ENCODE measurements at places on chromosomes 2 and 18.

- no peak for DNase-seq
These were observed 253.1 kb upstream of the SALL3 start for GRCh38 chr18:78726326-78727056.

DNA sequence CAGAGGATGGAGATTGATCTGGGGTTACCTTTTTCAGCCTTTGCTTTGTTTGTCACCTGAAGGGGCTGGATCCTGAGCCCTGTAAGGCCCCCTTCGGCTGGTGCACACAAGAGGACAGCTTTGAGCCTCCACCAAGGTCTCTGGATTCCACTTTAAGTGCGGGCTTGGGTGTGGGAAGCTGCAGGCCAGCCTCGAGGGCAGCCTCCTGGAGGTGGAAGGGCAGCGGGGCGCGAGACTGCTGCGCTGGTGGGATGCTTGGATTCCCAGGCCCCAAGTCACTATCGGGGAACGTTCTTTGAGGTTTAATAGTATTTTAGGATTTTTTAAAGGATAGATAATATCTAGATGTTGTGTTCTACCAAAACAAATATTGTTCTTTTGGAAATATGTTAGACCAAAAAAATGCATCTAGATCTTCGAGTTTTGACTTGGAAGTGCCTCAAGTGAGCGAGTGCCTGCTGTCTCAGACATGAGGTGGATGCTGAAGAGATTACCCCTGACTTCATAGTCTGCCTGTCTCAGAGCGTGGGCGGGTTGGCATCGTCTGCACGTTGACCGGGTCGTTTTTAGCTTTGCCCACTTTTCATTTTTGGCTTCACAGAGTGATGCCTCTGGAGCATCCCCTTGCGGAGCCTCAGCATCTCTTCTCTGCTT is 113.8 kb downstream of the AGAP1 start:
- DNase-seq: no peak

- DNase-seq: no peak
These were observed 568.2 kb upstream of the REG3G start for GRCh38 chr2:78457269-78457668.

DNA sequence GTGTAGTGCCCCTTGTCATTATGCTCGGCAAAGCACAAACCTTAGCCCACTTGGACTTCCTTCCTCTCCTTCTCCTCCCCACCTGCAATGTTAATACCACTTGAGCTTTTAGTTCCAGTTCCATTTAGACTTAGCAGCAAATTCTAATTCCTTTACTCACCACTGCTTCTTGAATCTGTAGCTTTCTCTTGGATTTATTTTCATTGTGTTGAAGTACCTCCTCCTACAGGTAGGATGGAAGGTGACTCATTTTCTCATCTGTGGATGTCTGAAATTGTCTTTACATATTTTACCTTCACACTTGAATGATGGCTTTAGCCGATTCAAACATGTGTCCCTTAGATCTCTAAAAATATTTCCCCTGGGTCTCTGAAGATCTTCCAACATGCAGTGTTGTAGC is 32.8 kb upstream of the BIN1 start:
- DNase-seq: no peak

- no peak for DNase-seq
These were observed 16.6 kb downstream of the MCFD2 start for GRCh38 chr2:46899053-46899452.

DNA sequence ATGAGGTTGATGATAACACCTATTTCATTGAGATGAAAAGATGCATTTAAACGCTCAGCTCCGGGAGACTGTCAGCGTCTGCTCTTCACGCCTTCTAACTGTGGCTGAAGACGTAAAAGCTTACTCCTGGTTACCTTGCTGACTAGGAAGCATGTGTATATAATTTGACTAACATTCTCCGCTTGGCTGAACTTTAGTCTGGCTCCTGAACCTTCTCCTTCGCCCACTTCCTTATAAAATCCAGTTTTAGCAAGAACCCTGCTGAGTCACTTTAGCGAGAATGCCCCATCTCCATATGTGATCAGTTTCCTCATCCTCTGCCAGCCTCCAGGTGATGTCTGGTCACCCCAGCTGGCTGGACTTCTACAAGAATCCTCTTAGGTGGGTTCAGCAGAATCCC is 12.7 kb upstream of the CREG2 start:
- DNase-seq: no peak

DNA sequence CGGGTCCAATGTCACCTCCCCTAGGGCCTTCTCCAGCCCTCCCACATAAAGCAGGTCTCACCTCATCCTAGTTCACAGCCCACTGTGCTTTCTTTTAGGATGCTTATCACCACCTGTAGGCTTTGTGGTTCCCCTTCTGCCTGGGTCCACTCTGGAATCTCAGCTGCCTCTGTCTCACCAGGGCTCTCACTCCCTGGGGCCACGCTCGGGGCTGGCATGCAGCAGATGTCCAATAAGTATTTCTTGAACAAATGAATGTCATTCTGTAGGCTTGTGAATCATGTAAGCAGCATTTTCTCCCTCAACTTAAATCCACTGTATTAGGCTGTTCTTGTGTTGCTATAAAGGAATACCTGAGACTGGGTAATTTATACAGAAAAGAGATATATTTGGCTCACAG is 4.3 kb upstream of the SH3BP4 start:
- DNase-seq: no peak

- no peak for DNase-seq
These were observed 31.0 kb downstream of the COL4A4 start for GRCh38 chr2:227132986-227133385.

GRCh38 chr2:203804070-203804469 is 63.5 kb upstream of the CTLA4 start:
- DNase-seq: no peak

GRCh38 chr2:56291711-56292110 is 107.9 kb downstream of the CCDC85A start:
- no peak for DNase-seq

DNA sequence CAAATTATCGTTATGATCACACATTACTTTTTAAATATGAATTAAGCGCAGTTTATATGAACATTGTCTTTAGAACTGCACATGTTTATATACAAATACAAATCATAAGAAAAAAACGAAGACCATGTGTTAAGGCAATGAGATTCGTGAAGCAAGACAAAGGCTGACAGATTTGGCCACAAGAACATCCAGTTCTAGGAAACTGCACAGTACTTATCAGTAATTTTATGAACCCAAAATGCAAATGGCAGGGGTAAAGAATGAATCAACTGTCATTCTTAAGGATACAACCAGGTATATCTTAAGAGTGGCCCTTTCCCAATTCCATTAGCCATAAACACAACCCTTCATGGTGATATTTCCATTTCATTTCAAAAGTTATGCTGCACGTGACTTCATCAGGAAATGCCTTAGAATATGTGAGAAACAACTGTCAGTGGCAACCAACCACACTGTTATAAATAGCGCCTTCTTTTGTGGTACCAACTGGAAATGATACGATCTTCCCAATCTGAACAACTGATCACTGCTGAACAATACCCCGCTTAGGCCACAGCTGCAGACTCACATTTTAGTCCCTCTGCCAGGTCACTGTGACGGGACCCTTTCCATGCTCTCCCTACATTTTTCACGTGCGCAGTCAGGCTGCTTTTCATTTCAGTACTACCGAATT is 144.9 kb downstream of the L3MBTL4 start:
- DNase-seq: no peak

DNA sequence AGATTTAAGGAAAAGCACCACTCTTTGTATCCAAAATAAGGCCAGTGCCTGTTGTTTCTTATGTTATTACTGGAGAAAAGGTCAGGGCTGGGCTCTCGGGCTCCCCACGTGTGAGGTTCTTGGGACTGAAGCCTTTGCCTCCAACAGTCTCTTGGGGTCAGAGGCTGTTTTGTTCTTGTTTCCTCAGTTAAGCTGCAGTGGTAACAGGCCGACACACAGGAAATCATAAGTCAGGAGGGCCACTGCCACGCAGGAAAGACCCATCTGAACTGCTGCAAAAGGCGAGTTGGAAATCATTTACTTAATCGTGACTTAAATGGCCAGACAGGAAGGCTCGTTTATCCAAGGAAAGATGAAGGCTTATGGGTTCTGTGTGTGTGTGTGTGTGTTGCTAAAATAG is 30.3 kb upstream of the IL37 start:
- DNase-seq: no peak

DNA sequence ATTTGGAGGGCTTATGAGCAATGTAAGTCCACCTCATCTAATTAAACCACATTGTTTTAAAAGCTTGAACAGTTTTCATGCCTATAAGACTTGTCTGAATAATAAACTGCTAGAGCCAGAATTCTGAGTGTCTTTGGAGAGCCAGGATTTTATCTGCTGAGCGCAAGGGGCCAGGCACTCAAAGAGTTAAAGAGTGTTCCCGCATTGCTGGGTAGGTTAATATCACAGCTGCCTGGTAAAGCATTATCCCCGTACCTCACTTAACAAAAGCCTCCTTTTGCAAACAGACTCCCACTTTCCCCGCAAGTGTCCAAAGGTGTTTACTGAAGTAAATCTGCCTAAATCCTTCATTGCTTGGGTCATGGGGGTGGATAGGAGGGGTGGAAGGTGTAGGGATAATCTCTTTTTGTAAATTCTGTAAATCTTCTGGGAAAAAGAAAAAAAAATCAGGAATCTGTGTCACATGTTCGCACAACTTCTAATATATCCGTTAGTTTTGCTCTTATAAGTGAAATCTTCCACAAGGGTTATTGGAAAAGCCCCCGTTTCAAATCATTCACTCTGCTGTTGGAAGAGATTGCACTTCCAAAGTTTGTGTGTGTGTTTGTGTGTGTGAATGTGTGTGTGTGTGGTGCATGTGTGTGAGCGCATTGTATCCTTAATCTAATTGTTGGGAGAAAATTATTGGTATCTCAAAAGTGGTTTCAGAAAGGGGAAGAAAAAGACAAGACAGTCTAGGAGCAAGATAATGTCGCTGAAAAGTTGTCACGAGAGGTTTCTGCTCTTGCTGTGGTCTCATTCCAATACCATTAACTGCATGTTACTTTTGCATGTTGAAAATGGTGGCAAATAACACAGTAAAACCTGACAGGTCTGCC is 10.7 kb downstream of the ZEB2 start:
- no peak for DNase-seq

DNA sequence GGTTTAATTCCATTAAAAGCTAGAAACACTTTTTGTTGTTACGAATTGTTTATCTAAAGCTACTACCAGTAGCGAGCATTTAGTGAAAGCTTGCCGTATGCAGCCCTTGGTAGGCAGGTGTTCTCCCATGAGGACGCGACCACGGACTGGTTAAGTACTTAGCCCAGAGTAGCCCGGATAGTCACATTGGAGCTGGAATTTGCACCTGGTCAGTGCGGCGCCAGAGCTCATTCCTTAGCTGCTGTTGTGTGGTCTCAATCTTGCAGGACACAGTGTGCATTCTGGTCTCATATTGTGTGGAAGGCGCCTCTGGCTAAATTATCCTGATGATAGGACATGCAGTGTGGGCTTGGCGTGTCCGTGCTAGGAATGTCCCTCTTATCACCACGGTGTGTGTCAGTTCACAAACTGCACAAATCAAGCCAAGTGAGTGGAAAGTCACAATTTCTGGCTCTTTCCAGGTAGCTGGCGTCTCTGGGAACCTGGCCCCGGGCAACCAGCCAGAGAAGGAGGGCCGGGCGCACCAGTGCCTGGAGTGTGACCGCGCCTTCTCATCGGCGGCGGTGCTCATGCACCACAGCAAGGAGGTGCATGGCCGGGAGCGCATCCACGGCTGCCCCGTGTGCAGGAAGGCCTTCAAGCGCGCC is 133.3 kb downstream of the ZNF236 start:
- DNase-seq: no peak

- DNase-seq: no peak
These were observed 51.6 kb upstream of the CCBE1 start for GRCh38 chr18:59748628-59749360.

- DNase-seq: no peak
These were observed 299.5 kb downstream of the CCDC102B start for GRCh38 chr18:69097349-69097748.

DNA sequence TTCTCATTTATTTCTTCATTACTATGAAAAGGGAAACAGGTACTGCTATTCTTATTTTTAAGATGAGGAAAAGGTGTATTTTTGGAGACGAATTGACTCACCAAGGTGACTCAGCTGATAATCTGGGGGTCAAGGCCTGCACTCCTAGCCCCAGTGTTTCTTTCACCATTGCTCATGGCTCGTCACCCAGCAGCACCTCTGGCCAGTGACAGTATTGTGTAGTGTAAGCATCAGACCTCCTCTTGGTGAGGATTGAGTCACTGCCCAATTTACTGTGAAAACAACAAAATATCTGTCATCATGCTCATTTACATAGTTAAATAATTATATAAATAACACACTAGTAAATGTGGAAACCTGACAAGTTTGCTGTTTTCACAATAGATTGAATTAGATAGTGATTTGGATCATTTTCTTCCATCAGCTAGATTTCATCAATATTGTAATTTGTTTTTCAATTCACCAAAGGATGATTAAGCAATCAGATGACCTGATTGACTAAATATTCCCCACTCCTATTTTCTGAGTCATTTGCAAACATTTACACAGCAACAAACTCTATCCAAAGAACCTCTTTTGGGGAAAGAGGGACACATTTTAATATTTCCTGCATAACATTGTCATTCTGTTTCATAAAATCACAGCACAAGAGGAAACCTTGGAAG is 492.8 kb upstream of the RAB12 start:
- DNase-seq: no peak

DNA sequence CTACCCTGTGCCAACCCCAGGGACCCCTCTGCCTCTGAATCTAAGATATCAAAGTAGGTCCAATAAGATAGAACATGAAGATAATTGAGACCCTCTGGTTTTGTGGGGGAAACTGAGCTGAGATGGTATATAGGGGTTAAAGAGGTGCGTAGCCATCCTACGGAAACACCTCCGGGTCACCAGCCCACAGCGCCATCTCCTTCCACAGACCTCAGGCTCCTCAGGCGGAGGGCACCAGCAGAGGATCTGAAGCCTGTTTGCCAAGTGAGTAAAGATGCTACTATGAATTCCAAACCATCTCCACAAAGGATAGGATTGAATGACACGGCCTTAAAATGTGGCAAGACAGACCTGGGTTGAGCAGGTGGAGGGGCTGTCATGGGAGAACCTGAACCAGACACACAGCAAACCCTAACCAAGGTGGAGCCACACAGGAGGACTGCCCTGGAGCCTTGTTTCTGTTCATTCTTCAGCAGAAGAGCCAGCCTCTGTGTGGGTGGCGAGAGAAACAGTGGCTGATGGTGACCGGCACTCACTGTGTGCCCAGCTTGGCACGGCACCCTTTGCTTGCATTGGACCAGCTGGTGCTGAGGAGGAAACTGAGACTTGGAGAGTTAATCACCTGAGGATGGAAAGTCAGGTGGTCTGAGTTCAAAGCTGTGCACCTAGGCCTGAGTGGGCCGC is 10.2 kb downstream of the GBX2 start:
- no peak for DNase-seq

GRCh38 chr18:37570336-37570930 is 4.8 kb upstream of the CELF4 start:
- DNase-seq: no peak

GRCh38 chr2:102048465-102048864 is 56.7 kb downstream of the IL1R2 start:
- DNase-seq: no peak
